ENCODE measurements at places on chromosomes 5 and 9. TPM values are rescaled to one million over a fixed set of nuclear protein-coding genes. Genes with fewer than 3 reads are reported as not detected.

Gene PRDM9
- not detected for total RNA-seq

DNA sequence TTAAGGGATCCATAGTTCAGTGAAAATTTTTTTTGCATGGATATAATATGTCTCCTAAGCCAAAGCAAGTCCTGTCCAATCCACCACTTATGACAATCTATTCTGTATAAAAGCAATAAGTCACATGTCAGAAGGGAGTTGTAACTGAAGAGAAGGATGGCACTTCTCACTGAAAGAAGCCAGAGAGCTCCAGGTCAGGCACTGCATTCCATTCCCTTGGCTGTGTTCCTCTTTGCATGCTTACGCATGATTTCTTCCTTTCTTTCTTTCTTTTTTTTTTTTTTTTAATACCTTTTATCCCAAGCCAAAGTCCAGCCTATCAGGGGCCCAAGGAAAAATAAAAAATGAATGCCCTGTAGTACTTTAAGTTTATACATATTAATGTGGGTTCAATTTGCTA lies 39.8 kb downstream of the MAMDC2 start:
- H3K27ac ChIP-seq = no peak overlapping the region
- DNase-seq = no peak
- no peak overlapping the region for H3K4me3 ChIP-seq

Gene CCDC180
- total RNA-seq = 1.6 TPM

DNA sequence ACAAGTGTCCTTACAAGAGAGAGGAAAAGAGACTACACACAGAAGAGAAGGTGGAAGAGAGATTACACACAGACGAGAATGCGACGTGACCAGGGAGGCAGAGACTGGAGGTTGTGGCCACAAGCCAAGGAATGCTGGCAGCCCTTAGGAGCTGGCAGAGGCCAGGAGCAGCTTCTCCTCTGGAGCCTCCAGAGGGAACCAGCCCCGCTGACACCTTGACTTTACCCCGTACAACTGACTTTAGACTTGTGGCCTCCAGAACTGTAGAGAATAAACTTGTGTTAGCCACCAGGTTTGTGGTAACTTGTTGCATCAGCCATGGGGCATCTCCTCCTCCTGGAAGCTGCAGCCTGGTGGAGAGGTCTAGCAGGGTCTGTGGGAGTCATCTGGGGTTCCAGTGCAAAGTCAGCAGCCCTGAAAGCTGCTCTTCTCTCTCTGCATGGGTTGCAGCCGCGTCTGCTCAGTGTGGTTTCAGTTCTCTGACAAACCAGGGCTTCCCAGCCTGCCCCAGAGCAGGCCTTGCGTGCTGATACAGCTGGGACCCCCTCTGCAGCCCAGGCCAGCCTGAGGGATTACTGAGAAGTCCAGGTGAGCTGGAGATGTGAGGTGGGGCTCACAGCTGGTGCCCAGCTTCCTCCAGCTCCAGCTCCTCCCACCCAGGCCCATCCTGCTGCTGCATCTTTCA lies 30.8 kb upstream of the CNOT6 start:
- H3K36me3 ChIP-seq = no peaks in the 10 kb centered on the region
- no peak overlapping the region for H3K4me3 ChIP-seq
- H3K27ac ChIP-seq = no peak overlapping the region
- no peaks in the 10 kb centered on the region for H3K4me1 ChIP-seq
- H3K27me3 ChIP-seq = no peaks in the 10 kb centered on the region

DNA sequence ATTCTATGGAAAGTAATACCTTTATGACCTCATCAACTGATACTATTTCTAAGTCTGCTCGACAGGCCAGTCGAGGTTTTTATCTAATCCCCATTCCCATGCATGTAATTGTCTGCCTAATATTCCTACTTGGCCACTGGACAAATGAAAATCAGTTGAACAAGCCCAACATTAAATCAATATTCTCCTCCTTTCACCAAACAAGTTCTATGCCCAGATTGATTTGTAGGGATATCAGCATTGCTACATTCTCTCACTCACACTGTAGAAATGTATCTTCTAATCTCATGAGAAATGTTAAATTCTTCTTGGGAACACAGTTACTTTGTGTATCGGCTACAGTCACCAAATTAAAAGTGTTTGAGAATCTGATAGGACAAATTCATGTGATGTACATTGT lies 208.8 kb upstream of the CTNND2 start:
- no peak for DNase-seq
- no peak overlapping the region for H3K27ac ChIP-seq
- H3K4me3 ChIP-seq = no peak overlapping the region
- H3K4me1 ChIP-seq = no peaks in the 10 kb centered on the region
- H3K27me3 ChIP-seq = no peaks in the 10 kb centered on the region

All from thymus (tissue), 14 donors.